Hypothalamus (tissue), 51 donors: ENCODE measurements at places on chromosomes 16 and 17.

DNA sequence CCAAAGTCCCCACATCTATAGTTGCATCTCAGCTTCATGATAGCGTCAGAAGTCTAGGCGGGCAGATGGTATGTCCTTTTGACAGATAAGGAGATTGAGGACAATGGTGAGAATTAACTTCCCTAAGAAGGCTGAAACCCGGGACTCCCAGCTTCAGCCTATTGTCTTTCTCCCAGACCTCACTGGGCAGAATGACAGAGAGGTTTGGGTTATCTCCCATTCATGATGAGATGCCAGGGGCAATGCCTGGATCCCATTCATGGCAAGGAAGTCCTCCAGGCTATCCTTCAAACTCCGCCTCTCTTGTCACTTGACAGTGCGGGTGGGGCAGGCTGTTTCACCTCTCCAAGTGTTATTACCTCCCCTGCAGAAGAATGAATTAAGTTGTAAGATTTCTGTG is 100.3 kb downstream of the IRX5 start:
- no peak for DNase-seq

GRCh38 chr17:7017827-7018200 is 5.0 kb upstream of the BCL6B start:
- DNase-seq = no peak

- no peak for DNase-seq
Measured at GRCh38 chr17:49252148-49252695, 21.6 kb upstream of the PHOSPHO1 start.

DNA sequence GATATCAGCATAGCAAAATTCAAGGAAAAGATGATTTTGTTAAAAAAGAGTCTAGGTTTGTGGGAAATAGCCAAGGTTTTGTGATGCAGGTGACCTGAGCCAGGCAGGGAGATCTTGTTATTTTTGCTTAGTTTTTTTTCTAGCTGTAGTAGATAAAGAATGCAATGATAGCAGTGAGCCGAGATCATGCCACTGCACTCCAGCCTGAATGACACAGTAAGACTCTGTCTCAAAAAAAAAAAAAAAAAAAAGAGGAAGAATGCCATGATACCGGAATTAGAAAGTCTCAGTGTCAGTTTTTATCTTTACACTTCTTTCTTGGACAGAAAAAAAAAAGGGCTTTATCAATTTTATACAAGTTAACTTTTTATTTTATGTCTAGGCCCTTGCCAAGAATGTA is 27.5 kb downstream of the TMEM238L start:
- no peak for DNase-seq

GRCh38 chr17:77320485-77321256 is 179.9 kb downstream of the SEC14L1 start:
- DNase-seq = no peak

DNA sequence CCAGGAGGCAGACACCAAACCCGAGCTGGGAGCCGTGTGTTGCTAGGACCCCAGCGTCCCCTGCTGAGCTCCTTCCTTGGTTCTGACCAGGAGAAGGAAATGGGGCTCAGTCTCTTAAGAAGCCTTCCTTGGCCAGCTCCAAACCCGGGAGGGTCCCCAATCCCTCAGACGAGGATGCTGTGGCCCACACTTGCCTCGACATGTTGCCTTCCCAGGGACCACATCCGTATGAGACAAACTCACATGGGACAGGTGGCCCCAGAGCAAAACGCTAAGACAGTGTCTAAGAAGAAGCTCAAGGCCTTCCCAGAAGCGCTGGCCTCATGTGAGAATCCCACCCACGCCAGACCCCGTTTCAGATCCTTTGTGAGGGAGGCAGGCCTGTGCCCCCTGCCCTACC is 19.8 kb downstream of the LGALS9 start:
- DNase-seq = no peak

DNA sequence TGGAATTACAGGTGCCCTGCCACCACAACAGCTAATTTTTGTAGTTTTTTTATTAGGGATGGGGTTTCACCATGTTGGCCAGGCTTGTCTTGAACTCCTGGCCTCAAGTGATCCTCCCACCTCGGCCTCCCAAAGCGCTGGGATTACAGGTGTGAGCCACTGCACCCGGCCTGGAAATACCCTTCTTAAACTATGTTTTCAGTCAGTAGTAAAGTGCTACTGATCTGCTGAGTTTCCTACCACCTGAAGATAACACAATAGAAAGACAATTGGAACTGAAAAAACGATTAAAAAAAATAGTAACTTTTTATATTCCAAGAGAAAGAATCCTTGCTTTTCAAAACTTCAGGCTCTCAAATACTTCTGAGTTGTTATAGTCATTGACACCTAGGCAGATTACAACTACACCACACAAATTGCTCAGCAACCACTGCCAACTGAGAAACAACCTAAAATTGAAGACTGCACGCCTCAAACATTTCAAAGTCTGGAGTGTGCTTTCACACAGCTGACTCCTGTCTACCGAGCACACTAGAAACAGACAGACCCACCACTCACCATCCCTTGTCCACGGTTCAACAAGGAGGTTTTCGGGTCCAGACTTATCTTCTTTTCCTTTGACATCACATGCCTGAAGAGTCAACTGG is 40.9 kb downstream of the ZZEF1 start:
- no peak for DNase-seq

DNA sequence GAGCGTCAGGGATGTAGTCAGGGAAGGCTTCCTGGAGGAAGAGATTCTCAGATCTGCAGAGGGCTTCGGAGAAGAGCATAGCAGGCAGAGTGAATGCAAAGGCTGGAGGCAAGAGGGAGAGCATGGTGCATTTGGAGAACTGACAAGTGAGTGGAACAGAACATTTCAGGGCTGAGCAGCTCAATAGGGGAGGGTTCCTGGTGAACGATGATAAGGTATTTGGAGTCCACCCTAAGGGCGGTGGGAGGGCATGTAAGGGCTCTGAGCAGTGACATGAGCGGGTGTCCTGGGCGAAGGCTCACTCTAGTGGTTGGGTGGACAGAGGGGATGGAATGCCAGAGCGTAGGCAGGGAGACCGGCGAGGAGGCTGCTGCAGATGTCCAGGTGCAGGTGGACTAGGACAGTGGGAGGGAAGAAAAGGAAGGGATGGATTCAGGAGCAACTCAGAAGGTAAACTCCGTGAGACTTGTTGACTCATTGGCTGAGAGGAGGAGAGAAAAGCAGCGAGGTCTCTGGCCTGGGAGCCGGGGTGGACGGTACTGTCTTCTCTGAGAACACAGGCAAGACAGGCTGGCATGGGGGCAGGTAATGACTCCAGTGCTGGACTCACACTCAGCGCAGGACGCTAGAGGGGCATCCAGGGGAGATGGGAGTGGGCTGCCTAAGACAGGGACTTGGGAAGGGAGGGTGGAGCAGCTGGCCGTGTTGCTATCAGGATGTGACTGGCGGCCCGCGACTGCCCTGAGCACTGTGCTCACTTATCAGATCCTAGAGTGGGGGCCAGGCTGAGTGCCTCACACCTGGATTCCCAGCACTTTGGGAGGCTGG is 1.4 kb upstream of the PITPNA start:
- DNase-seq = no peak

GRCh38 chr17:38353668-38354067 is 2.0 kb downstream of the SOCS7 start:
- DNase-seq = no peak

- no peak for DNase-seq
Measured at GRCh38 chr17:59767176-59767575, 59.7 kb downstream of the VMP1 start.

GRCh38 chr17:48564188-48565021 is 13.7 kb downstream of the HOXB4 start:
- DNase-seq = no peak

- peak; percentile 44 for DNase-seq
Measured at GRCh38 chr16:19696328-19696727, 21.7 kb downstream of the KNOP1 start.

- no peak for DNase-seq
Measured at GRCh38 chr17:38350035-38350434, 1.6 kb upstream of the SOCS7 start.

DNA sequence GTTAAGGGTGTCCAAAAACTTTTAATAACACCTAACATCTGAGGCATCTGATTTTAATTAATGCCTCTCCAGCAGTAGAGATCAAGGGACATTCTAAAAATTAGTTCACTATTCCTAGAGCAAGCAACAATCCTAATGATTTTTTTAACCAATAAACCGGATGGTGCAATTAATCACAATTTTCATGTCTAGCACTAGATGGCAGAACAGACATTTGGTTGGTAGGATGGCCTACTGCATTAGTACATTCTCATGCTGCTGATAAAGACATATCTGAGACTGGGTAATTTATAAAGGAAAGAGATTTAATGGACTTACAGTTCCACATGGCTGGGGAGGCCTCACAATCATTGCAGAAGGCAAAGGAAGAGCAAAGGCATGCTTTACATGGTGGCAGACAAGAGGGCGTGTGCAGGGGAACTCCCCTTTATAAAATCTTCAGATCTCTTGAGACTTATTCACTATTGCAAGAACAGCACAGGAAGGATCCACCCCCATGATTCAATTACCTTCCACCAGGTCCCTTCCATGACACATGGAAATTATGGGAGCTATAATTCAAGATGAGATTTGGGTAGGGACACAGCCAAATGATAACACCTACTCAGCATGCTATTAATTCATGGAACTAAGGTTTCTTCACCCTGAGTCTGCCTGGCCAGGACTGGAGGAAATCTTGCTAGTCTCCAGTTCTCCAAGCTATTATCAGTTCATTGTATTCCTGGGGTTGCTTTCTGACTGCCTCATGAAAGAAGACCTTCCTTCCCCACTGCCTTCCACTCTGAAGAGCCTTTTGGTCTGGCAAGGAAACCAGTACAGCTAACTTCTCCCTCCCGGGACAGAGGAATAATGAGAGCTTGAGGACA is 24.8 kb downstream of the HS3ST3A1 start:
- DNase-seq = no peak

GRCh38 chr16:1378804-1379303 is 27.1 kb downstream of the GNPTG start:
- peak; percentile 41 for DNase-seq

GRCh38 chr16:9118170-9118569 is 26.7 kb downstream of the HAPSTR1 start:
- no peak for DNase-seq

GRCh38 chr16:59993101-59993500 is 1259.0 kb upstream of the GOT2 start:
- no peak for DNase-seq

DNA sequence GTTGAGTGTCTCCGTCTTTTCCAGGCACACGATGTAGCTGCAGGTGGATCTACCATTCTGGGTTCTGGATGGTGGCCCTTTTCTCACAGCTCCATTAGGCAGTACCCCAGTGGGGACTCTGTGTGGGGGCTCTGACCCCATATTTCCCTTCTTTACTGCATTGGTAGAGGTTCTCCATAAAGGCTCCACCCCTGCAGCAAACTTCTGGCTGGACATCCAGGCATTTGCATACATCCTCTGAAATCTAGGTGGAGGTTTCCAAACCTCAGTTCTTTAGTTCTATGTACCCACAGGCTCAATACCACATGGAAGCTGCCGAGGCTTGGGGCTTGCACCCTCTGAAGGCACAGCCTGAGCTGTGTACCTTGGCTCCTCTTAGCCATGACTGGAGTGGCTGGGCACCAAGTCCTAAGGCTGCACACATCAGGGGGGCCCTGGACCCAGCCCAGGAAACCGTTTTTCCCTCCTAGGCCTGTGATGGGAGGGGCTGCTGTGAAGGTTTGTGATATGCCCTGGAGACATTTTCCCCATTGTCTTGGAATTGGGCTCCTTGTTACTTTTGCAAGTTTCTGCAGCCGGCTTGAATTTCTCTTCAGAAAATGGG is 14.0 kb downstream of the ABCC1 start:
- DNase-seq = no peak

GRCh38 chr16:55981557-55981956 is 106.4 kb upstream of the CES5A start:
- no peak for DNase-seq

GRCh38 chr17:60817192-60817591 is 139.5 kb downstream of the BCAS3 start:
- no peak for DNase-seq

GRCh38 chr17:17044846-17045561 is 2.7 kb downstream of the MPRIP start:
- no peak for DNase-seq

DNA sequence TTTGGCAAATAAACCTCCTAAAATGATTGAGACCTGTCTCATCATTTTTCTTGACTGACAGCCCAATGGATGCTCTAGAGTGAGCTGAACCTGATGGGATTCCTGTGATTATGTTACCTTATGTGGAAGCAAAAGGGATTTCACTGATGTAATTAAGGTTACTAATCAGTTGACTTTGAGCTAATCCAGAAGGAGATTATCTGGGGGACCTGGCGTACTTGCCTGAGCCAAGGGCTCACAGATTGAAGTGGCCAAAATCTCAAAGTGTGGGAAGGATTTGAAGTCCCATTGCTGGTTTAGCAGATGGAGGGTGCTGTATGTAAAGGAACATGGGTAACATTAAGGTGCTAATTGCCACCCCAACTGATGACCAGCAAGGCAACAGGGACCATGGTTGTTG is 214.0 kb downstream of the CPPED1 start:
- DNase-seq = no peak

GRCh38 chr16:3007059-3007956 is 5.4 kb upstream of the CLDN9 start:
- no peak for DNase-seq

- DNase-seq = no peak
Measured at GRCh38 chr17:76579281-76579680, 6.4 kb downstream of the ST6GALNAC2 start.

DNA sequence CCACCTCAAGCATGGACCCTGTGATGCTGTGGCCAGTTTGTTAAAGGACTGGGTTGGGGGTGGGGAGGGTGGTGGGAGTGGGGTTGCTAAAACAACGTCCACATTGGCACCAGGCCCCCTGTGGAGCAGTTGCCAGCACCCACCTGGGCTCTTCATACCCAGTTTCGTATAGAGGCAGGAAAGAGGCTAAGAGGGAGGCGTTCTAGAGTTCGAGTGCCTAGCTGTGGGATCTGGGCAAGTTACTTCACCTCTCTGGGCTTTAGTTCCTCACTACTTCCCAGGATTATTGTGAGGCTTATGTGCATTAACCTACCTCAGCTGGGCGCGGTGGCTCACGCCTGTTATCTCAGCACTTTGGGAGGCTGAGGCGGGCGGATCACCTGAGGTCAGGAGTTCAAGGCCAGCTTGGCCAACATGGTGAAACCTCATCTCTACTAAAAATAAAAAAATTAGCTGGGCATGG is 1.4 kb downstream of the MFAP4 start:
- no peak for DNase-seq

GRCh38 chr17:43718544-43718943 is 40.0 kb downstream of the SOST start:
- no peak for DNase-seq

- DNase-seq = no peak
Measured at GRCh38 chr17:46766493-46767491, 51.7 kb downstream of the WNT3 start.
